Activated CD8-positive, alpha-beta memory T cell treated with anti-CD3 and anti-CD28 coated beads for 1 hour (primary cell): ENCODE measurements at places on chromosomes 7 and 10.

DNA sequence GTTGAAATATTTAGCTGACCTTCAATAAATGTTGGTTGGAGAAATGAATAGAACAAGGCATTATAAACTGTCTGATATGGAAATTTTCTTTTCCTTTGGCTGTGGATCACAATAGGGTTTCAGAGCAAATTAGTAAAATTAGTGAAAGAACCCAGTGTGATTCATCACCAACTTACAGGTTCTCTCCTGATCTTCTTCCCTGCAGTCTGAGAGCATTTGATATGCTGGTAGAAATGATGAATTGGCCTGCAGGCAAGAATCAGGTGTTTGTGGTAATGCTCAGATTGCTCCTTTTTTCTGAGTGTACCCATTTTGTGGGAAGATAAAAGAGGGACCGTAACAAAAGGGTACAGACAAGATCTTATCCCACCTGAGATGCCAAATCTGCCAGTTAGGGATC is 51.9 kb downstream of the BTAF1 start:
- DNase-seq, result no peak

GRCh38 chr10:70906953-70907636 is 18.7 kb upstream of the PCBD1 start:
- DNase-seq, result no peak

DNA sequence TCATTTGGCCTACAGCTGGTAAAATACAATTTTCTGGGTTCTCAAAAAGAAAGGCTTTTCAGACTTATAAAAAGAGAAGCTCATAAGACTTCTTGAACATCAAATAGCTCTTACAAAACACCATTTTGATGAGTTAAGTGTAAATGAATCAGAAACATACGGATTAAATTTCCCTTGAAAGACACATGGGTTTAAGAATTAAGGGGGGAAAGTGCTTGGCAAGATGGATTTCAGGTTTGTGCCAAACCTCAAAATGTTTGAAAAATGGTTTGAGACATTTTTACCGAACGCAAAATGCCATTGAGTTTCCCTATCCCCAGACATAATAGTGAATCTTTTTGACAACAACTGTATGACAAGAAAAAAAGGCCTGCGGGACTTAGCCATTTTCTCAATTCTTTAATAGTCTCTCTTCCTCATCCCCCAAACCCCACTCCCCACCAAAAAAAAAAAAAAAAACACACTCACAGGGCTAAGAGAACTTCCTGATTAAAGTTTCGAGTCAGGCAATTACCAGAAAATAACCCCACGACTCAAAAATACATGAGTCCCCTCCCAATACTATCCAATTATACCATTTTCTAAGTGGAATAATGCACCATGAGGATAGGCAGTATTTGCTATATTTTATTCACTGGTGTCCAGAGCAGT is 260.1 kb downstream of the TRIL start:
- no peak for DNase-seq

DNA sequence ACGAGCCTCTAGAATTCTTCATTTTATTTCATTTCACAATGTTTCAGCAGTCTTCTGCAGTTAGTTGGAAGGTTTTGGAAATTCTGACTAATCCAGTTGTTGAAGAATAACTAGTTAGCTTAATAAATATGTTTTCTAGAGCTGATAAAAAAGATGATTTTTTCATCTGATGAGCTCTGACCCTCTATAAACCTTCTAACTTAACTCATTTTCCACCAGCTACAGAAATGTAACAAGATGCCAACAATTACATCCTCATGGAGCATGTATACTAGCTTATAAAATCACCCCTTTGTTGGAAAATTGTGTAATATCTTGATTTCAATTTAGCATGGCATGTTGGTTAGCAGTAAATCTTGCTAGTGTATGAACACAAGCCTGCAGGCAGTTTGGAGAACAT is 33.1 kb downstream of the KAT6B start:
- DNase-seq, result no peak

DNA sequence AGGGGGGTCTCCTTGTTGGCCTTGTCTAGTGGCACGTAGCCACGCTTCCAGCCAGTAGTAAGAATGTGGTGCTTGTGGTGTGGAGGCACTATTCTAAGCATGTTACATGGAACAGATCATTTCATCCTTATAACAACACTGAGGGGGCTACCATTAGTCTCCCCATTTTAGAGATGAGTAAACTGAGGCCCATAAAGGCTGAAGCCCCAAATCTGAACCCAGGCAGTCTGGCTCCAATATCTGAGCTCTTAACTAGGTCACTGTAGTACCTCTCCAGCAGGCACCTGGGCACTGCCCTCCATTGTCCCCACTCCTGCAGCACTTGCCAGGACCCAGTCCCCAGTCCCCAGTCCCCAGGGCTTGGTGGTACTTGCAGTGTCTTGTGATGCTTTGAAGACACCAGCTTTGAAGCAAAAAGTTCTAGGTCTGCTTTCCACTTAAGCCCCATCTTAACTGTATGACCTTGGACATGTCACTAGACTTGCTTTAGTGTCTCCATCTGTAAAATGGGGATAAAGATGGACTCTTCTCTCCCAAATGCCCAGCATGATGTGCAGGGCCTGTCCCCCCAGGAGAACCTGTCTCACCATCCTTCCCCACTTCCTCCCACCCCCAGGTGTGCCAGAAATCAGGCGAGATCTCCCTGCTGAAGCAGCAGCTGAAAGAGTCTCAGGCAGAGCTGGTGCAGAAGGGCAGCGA is 6.4 kb downstream of the LZTS2 start:
- no peak for DNase-seq

- no peak for DNase-seq
These were observed 12.5 kb downstream of the GDI2 start for GRCh38 chr10:5800782-5801181.

- no peak for DNase-seq
These were observed 104.2 kb upstream of the MKI67 start for GRCh38 chr10:128230401-128230800.

- no peak for DNase-seq
These were observed 34.8 kb downstream of the DNAJB9 start for GRCh38 chr7:108604307-108605077.

- DNase-seq, result no peak
These were observed 136.1 kb downstream of the SEMA3A start for GRCh38 chr7:84058311-84059076.
